ENCODE measurements at places on chromosomes 3 and 15.

DNA sequence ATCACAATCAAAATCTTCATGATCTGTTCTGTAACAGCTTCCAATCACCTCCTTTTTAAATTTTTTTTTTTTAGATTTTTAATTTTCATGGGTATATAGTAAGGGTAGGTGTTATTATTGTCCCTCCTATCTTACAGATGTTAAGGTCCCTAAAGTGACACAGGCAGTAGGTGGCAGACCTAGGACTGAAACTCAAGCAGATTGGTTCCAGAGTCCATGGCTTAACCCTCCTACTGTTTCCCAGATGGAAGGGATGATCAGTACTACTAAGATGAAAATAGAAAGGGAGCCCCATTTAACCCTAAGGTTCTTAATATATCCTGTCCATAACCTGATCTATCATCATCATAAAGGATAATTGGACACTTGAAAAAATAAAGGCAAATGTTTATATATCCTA lies 57.1 kb downstream of the CHAC1 start:
- DNase-seq = no peak

GRCh38 chr15:88695101-88695500 lies 56.3 kb downstream of the ISG20 start:
- DNase-seq = no peak

- DNase-seq = no peak
Observed at GRCh38 chr3:122387709-122388108, 3.7 kb downstream of the FAM162A start.

DNA sequence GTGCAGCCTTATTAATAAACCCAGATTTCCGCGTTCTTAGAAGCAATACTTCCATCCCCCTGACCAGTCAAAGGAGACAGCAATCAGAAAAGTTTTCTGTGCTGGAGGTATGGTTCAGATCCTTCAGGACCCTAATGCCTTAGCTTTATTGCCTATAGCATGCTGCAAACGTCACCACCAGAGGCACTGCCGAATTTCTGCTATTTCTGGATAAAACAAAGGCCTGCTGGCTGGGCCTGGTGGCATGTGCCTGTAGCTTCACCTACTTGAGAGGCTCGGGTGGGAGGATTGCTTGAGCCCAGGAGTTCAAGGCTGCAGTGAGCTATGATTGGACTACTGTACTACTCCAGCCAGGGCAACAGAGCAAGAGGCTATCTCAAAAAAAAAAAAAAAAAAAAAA lies 407.2 kb downstream of the FOXP1 start:
- DNase-seq = no peak

DNA sequence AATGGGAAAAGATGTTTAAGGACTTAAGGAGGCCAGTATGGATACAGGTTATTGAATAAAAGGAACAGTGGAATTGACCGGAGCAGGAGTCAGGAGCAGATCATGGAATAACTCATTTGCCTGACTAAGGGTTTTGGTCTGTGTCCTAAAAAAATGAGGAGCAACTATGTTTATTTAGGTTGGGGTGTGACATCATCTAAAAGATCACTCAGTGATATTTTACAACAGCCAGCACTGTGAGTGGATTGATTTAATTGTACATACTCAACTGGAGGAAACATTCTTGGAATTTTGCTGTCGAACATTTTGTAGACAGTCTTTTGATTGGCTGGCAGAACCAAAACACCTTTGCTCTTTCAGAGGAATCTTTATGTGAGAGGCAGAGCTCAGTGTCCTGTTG lies 348.6 kb upstream of the CDIN1 start:
- DNase-seq = no peak

- no peak for DNase-seq
Observed at GRCh38 chr3:169515132-169515531, 148.4 kb downstream of the MECOM start.

GRCh38 chr15:59174835-59175831 lies 31.5 kb upstream of the LDHAL6B start:
- DNase-seq = no peak

DNA sequence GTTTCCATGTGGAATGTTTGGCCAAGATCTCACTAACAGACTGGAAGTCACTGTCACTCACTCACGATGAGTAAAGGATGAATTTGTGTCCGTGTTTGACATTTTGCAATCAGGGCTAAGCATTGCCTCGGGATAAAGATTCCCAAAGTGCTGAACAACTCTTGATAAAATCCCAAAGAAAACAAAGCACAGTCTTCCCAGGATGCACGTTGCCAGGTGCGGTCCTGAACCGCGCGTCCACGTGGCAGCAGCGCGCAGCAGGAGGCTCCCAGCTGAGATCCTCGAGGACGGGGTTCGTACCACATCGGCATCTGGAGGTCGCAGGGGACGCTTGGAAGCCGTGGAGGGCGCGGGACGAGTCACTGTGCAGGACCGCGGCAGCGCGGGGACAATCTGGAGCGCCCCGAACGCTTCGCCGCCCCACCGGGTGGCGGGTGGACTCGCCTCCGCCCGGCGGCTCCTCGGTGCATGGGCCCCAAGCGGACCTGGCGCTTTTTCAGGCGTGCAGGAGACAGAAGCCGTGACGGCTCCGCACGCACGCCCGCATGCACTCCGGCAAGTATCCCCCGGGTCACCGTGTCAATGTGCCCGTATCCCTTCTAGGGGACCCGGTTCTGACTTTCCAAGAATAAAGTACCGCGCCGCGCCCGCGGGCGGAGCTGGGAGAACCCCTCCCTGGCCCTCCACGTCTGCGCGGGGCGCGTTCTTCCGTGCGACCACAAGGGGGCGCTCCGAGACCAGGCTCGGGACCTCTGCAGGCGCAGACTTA lies 17.7 kb downstream of the CPN2 start:
- peak; percentile 76 for DNase-seq

GRCh38 chr15:70426096-70426821 lies 328.5 kb upstream of the TLE3 start:
- DNase-seq = no peak

DNA sequence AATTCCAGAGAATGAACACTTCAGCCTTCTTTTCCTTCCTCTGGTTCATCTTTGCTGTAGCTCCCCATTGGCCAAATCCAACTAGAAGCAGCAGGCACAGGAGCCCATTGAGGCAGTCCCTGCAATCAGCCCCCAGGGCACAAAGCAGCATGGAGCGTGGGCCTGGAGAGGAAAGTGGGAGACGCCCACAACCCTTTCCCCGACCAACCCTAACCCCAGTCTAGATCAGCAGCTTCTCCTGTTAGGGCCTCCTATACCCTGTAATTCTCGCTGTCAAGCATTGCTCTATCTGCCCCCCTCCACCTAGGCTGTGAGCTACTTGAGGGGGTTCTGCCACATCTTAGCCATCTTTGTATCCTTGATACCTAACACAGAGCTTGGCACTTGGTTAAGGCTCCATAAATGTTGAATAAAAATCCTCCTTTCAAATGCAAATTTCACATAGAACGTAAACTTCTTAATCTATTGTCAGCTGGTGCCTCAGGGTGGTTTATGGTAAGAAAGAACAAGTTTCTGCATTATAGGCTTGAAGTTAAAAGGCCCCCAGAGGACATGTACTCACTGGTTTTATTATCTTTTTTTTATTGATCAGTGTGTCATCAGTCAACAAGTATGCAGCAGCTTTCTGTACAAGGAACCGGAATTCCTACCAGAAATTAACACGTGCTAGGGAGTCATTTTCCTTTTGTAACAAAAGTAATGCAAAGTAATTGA lies 97.9 kb upstream of the PFN2 start:
- no peak for DNase-seq

- DNase-seq = no peak
Observed at GRCh38 chr3:54954521-54954920, 26.7 kb upstream of the LRTM1 start.

DNA sequence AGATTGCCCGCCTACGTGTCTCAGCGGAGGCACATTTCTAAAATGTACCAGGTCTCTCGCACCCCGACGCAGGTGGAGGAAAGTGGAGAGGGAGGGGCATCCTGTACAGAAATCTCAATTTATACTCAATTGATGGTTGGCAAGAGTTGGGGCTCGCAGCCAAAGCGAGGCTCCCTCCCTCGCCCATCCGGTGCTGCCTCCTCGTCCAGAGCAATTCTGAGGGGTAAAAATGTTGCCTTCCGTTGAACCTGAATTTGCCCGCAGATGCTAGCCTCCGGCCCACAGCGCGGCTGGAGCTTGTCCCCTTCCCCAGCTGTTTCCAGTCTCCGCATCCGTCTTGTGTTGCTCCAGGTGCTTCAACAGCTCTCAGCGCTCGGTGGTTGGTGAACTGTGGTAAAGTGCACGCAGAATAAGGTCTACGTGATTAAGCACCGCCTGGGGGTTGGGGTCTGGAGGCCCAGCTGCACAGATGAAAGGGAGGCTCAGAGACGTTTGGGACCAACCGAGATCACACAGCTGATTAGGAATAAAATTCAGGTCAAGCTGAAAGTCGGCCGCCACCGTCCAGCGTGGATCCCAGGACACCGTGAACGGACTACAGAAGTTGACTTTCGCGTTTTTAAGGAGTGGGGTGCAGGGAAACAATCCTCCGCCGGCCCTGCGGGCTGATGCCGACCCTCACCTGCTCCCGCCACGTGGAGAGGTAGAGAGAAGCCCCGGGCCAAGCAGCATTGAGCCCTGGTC lies 846 bp upstream of the POLG start:
- no peak for DNase-seq

- no peak for DNase-seq
Observed at GRCh38 chr15:65115542-65115941, 542 bp upstream of the UBAP1L start.

DNA sequence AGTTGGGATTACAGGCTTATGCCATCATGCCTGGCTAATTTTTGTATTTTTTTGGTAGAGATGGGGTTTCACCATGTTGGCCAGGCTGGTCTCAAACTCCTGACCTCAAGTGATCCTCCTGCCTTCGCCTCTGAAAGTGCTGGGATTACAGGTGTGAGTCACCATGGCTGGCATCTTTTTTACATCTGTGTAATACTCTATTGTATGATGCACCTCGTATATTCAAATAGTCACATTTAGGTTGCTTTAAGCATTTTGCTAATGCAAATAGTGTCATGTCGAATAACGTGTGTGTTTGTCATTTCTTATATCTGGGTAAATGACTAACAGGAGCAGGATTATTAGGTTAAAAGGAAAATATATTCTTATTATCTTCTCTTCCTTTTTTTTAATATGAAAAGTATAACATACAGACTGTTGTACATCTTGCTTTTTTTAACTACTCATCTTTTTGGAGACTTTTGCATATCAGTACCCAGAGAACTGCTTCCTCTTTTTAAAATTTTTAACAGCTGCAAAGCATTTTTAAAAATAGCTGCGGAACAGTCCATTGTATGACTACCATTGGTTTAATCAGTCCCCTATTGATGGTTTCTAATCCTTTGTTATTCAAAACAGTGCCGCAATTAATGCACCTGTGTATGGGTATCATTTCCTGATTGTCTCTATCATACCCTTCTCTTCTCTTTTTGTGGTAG lies 13.4 kb downstream of the SCAMP5 start:
- DNase-seq = no peak

DNA sequence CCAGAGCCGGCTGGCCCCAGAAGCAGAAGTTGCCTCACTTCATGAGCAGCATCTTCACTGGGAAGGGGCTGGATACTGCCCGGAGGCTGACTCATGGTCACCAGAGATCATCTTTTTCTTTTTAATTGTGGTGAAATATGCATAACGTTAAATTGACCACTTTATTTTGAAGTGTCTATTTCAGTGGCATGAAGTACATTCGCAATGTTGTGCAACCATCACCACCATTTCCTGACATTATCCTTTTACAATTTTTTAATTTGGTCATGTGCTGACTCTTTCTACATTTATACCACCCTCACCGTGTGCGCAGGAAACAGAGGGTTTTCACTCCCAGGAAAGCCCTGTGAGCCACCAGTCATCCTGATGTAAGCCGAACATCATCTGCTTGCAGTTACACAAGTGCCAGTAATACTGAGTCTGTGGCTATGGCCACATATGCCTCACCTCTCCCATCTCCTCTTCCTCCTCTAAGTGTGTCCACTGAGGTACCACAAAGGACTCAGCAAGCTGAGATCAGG lies 51.6 kb upstream of the ABHD17C start:
- DNase-seq = no peak

DNA sequence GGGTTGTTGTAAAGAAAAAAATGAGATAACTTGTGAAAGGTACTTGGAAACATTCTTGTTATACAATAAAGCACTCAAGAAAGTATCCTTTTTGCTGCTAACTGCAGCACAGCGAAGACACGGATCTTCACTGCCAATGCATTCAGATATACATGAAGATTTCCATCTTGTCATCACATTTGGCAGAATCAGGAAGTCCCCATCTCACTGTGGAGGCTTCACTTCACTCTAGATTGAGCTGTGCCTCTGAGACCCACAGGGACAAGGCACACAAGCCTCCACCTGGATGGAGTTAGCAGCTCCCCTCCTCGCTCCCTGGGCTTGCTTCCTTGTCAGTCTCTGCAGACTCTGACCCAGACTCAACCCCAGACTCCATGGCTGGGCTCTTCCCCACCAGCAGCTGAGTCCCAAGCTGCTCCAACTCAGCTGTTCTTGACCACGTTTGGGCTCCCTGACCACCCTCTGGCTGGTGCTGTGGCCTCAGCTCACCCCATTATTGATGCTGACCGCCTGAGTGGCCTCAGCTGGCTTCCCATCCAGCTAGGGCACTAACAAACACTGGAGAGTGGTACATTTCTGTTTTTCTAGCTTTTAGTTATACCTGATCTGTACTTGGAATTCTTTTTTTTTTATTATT lies 45.4 kb upstream of the SMAD3 start:
- no peak for DNase-seq

DNA sequence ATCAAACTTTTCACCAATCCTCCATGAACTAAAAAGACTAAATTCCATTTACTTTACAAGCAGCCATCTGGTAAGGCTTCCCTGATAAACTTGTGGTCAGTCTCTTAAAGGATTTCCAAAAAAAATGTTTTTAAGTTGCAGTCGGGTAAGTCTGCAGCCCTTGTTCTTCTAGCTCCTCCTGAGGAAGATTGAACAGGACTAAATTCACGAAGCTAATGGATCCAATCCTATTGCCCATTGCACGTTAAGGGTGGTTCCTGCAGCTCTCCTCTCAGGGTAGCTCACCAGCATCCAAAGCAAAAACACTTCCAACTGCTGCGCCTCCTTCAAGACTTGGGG lies 2.8 kb downstream of the HES1 start:
- DNase-seq = no peak

- DNase-seq = no peak
Observed at GRCh38 chr3:182713743-182714517, 79.4 kb upstream of the ATP11B start.

DNA sequence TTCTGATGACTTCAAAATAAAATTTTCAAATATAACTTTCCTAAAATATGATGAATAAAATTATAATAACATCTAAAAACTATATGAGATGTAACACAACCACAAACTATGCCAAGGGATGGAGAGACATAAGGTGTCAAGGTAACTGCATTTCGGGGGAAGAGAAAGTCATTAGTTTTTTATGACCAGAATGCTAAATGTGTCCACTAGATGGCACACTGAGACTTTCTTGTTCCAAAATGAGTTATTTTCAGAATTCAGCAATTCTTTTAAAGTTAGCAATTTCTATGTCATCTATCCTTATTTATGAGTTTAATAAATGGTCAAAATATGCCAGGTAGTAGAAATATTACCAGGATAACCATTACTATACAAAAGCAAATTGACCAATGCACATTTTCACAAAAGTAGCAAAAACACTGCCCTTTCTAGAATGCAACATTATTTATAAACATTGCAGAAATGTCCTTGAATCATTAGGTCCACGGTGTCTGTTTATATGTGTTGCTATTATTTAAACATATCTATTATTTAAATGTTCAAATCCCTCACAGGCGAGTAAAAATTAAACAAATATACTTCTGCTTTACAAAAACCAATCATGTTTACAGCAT lies 374.2 kb downstream of the PLCL2 start:
- no peak for DNase-seq

- no peak for DNase-seq
Observed at GRCh38 chr15:90862487-90862886, 5.9 kb upstream of the FURIN start.

- DNase-seq = no peak
Observed at GRCh38 chr15:72770673-72771328, 12.8 kb downstream of the ADPGK start.
